ENCODE measurements at places on chromosomes 1 and 21.

GRCh38 chr1:23896491-23896890, 16.7 kb downstream of the CNR2 start:
- no peak for DNase-seq

DNA sequence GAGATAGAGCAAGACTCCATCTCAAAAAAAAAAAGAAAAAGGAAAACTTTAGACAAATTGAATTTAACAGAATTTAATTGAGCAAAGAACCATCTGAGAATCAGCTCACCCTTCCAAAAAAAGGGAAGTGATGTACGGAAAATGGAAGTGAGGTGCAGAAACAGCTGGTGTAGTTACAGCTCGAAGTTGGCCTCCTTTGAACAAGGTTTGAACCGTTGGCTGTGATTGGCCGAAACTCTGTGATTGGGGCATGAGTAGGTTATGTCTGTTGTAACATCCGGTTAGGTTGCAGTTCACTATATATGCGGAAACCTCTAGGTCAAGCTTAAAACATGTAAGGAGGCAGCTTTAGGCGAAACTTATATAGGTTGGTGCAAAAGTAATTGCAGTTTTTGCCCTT, 97.9 kb upstream of the KIF26B start:
- DNase-seq = peak; percentile 62

- no peak for DNase-seq
Observed at GRCh38 chr1:151822404-151822803, 9.2 kb downstream of the RORC start.

- DNase-seq = no peak
Observed at GRCh38 chr1:205274041-205274691, 46.4 kb downstream of the TMCC2 start.

DNA sequence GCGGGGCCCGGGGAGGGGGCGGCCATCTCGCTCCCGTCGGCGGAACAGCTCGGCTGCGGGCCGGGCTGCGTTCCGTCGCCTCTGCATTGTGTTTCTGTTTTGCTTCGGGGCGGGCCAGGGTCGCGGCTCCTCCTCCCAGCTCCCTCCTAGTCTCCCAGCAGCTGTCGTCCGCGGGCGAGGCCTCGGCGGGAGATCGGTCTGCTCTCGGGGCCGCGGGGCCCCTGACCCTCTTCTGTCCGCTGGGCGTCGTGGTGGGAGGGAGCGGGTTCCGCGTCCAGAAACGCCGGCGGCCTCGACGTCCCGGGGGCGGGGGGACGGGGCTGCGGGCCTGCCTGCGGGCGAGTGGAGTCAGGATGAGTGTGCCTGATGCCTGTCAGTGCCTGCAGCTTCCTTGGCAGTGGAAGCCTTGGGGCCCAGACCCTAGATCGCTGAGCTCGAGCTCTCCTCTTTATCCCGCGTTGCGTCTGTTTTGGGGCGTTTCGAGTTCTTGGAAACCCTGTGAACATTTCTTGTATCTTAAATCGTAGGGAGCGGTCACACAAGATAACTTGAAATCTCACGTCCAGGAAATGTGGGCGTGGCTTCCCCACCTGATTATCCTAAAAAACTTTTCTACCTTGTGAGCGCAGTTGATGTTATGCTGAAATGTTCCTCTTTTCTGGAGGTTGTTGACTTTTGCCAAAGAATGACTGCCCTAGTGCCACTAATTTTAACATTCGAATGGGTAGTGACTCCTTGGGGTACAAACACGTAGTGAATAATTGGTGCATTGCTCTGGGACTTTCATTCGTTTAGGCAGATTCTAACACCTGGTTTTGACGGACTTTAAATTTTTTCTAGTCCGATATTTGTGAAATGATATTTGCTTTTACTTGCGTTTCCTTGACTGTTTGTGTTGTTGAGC, 676 bp downstream of the MORC3 start:
- DNase-seq = no peak

- no peak for DNase-seq
Observed at GRCh38 chr1:32676945-32677344, 25.6 kb downstream of the SYNC start.

GRCh38 chr21:41360072-41360821, 1.6 kb upstream of the MX2 start:
- no peak for DNase-seq

Data from CD4-positive, alpha-beta T cell treated with Interleukin-1 beta for 1 hour (primary cell).